ENCODE measurements at places on chromosomes 1 and 21.
A peak's percentile ranks its signal among the peaks of the same experiment; 100 is the strongest.

DNA sequence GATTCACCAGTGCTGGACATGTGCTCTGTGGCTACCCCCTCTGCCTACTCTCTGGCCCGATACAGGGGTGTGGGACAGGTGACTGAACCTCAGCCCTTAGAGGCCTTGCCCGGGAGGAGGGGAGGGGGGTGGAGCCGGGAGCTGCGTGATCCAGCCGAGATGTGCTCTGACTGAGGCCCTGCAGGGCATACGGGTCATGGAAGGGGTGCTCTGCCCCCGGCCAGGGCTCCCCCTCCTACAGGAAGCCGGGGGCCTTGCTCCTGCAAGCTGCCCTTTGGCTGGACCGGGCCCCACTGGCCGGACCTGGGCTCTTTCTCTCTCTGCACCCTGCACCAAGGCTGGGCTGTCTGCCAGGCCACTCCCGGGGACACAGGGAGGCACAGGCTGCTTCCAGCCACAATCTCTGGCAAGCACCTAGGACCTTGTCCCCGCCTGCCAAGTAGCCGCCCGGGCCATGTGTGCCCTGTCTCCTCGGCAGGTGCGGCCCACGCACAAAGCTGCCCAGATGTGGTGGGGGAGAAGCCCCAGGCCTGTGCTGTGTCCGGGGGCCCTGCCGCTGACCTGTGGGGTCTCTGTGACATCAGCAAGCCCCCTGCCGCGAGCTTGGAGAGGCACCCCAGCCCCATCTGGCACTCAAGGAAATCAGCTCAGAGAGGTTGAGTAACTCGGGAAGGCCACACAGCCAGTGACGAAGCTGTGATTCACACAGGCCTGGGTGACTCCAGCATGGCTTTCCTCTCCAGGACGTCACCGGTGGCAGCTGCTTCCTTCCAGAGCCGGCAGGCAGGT lies 1.5 kb downstream of the SCNN1D start:
- DNase-seq, result no peak

DNA sequence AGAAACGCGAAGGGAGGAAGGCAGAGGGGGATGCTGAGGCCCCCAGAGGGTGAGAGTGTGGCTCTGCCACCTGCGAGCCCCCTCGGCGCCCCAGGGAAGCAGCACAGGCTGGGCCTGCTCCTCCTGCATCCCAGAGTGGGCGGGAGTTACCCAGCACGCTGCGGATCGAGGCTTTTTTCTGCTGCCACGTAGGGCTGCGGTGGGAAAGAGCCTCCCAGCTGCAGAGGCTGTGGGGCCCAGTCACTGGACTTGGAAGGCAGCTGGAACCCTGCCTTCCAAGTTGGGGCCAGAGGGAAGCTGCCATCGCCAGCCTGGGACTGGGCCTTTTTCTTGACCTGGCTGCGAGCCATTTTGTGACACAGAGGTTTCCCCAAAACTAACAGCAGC lies 2.3 kb upstream of the GRIK3 start:
- no peak for DNase-seq

DNA sequence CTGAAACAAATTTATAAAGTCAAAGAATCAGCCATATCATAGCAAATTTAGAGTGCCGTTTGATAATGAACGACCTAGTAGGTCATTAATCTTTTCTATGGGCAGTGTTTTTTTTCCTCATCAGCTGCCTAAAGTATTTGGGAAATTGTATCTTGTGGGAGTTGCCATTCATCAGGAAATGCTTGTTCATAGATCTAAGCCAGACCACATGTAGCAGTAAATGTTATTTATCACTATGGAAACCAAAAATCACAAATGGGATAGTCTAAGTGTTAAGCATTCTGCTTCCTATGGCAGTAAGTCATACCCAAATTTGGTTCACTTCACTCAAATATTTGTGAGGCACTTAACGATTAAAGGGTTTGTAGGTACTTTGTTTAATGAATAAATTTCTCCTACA lies 52.9 kb downstream of the LRRC8D start:
- DNase-seq, result peak; percentile 30

DNA sequence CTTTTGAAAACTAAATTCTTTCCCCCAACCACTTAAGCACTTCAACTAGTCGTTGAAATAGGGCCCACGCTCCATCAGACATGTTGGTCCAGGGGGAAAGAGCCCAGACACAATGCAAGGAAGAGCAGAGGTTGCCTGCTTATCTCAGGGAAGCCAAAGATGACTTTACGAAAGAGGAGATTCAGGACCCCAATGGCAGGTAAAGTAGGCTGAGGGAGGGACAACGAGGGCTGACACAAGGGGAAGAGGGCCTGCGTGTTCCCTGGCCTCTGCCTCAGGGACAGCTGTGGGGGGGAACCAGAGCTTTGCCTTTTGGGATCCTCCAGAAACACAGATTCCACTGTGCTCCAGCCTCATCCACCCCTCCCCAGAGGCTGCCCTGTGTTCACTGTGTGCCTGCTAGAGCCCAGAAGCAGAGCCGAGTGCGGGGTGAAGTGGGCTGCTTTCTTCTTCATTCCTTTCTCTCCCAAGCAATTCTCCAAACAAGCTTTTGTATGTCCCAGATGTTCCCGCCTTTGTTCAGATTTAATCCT lies 135.5 kb upstream of the GRIK3 start:
- DNase-seq, result no peak

- DNase-seq, result no peak
These were observed 257.5 kb downstream of the LRRC40 start for GRCh38 chr1:69947837-69948236.

DNA sequence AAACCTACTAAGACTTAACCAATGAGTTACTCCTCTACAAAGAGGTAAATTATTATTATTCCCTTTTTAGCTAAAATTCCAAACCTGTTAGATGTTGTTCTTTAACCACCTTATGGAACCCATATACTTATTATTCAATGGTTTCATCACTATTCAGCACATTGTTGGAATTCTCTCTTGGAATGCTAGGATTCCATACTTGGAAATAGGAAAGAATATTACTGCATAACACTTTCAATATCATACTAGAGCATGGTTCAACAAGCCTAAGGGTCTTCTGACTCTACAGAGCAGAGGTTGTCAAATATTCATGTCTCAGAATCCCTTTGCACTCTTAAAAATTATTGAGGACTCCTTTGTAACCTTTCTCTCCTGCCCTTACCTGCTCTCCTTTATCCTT lies 69.4 kb downstream of the DEGS1 start:
- no peak for DNase-seq

- DNase-seq, result no peak
These were observed 35.0 kb downstream of the ESRRG start for GRCh38 chr1:216688127-216688657.

- no peak for DNase-seq
These were observed 27.4 kb downstream of the TNFSF18 start for GRCh38 chr1:173023343-173023742.

DNA sequence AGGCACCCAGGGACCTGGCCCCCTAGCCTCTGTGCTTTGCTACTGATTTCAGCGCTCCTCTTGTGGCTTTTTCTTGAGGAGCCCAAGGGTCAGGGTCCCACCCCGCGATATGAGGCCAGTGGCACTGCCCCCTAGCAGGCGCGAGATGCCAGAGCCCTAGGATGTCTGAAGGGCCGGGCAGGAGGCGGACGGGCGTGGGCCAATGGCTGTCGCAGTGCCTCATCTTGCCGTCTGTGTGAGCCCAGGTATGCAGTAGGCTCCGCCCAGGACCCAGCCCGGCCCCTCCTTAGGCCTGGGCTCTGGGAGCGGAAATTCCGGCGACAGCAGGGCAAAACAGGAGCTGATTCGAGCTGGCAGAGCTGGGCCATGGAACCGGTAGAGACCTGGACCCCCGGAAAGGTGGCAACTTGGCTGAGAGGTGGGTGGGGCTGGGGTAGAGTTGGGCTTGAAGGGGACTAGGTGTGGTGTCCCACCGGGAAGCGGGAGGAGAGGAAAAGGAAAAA lies at the start of gene CNKSR1:
TSS of gene CNKSR1 (plus strand) at position 310 of the 503 bp plus-strand sequence. CDS start at position 367, 57 bp downstream.
- DNase-seq, result no peak

GRCh38 chr1:241271427-241271826 lies 85.6 kb downstream of the RGS7 start:
- DNase-seq, result no peak

GRCh38 chr1:210663730-210664573 lies 335.2 kb downstream of the HHAT start:
- peak; percentile 34 for DNase-seq

GRCh38 chr1:26234644-26235370 lies 807 bp downstream of the CEP85 start:
- DNase-seq, result peak; percentile 71

- DNase-seq, result no peak
These were observed 46.5 kb downstream of the RNF11 start for GRCh38 chr1:51282605-51283004.

DNA sequence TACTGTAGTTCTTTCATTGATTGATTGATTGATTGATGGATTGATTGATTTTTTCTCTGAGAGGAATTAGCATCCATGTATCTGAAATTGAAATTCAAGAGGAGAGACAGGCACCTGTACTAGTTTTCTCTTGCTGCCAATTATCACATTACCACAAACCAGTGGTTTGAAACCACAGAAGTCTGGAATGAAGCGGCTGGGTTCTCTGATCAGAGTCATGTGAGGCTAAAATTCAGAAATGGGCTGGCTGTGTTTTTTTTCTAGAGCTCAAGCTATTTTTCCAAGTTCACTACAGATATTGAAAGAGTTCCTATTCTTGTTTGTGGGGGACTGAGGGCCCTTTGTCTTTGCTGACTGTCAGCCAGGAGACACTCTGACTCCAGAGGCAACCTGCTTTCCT lies 10.0 kb downstream of the NBPF3 start:
- peak; percentile 81 for DNase-seq

DNA sequence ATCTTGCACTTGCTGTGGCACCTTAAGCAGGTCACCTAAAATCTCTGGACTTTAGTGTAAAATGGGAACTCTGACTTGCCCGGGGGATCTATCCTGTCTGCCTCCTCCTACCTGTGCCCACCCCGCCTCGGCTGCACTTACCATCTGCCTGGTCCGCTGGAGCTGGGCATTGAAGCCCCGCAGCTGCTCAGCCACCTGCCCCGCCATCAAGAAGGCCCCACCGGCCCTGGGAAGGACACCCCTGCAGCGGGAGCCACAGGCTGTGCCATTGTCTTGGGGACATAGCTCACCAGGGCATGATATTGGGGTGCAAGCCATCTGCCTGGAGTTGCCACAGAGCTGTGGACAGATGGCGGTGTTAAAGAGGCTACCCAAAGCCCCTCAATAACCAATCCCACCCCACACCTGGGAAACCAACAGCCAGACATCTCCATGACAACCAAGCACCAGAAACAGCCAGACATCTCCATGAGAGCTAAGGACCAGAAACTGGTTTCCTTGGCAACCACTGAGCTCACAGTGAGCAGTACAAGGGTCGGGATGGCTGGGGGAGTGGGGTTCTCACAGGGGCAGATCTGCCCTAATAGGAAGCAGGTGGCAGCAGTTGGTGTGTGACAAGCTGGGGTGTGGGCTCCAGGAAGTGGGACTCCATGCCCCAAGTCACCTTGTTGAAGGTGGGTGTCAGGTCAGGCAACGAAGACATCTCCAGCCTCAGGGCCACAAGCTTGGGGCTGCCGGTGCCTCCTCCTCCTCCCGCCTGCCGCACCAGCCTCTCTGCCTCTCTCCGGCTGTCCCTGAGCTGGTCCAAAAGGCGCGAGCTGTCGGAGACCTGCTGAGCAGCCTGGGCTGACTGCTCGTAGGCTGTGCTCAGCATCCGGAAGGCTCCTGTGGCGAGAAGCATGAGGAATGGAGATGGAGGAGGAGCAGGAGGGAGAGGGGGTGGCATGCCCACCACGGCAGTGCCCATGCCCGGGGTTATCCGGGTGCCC lies 29.1 kb downstream of the LAMB3 start:
- no peak for DNase-seq

- peak; percentile 97 for DNase-seq
These were observed at the start of gene ZNF669 for GRCh38 chr1:247103859-247104591. Gene ZNF669 (minus strand): TSS chr1:247104356. CDS start chr1:247104199, 157 bp downstream.

DNA sequence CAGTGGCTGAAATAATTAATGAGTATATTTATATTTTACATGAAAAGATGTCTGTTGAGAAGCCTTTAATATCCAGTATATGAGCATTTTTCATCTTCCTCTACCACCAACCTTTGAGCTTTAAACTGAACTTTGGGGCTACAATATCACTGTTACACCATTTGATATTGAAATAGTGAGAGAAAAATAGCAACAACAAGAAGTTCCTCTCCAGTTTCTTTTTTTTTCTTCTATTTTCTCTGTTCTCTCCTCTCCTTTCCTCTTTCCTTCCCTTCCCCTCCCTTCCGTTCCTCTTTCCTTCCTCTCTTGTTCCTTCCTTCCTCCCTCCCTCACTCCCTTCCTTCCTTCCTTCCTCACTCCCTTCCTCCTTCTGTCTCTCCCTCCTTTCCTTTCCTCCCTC lies 1591.4 kb downstream of the PLA2G4A start:
- no peak for DNase-seq

GRCh38 chr21:42534421-42535378 lies 21.0 kb downstream of the SLC37A1 start:
- peak; percentile 71 for DNase-seq

DNA sequence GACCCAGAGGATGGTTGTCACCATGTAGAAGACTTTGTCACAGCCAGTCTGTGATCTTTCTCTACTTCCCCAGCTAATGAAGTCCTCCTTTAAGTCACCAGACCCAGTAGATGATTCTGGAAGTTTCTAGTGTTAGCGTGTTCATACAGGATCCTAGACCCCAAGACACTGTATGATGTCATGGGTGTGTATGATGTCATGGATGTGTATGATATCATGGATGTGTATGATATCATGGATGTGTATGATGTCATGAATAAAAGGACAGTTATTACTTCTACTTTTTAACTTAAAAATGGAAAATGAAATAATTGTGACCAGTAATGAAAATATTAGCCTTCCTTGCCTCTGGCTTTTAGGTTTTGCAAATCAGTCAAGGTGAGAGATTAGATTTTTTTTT lies 260.0 kb downstream of the FMN2 start:
- DNase-seq, result no peak

DNA sequence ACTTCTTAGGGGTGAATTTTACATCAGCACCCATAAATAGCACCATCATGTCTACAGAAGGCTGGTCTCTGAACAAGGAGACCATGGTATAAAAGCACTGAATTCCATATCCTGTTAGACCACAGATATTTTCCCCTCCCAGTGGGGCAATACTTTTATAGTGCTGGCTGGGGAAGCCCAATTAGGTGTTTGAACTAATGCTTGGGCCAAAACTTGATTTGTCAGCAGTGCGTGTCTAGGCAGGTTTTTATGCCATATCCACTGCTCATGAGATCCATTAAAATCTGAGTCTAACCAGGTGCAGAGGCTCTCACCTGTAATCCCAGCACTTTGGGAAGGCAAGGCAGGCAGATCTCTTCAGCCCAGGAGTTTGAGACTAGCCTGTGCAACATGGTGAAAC lies 623.0 kb downstream of the NPHP4 start:
- DNase-seq, result no peak

Measured in hematopoietic multipotent progenitor cell treated with erythropoietin and hydrocortisone succinate and interleukin-3 and kit ligand, for 4 days (in vitro differentiated cells).